ENCODE measurements at places on chromosomes 7 and 10.

DNA sequence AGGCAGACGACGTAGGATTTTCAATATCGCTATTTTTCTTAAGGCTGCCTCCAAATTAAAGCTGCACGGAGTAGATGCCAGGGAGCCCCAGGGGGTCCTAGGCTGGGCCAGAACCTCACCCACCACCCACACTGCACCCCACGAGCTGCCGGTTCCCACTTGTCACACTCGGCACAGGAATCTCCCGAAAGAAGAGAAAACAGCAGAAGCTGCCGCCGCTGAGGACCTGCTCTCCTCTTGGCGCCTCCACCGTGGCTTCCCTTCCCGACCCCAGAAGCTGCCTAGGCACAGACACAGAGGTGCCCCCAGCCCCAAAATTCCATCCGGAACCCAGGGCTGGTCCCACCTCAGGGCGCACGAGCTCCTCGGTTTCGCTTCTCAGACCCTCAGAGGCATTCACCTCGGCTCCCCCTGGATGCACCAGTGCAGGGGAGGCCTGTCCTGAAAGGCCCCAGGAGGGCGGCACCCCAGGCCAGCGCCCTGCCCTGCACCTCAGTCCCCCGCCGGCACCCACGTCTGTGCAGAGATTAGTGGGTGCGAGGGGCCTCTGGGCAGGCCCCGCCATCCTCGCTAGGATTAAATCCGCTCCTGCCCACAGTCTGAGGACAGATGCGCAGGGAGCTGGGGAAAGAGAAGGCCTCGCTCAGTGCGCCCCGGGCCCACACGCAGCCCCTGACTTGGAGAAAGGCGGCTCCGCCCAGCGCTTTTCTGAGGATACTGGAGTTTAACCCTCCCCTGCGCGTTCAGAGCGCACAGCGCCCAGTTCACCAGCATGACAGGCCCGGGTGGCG, 99.2 kb downstream of the PTPRN2 start:
- DNase-seq: peak; percentile 71

- DNase-seq: no peak
Measured at GRCh38 chr10:5775685-5776084, 37.5 kb downstream of the GDI2 start.

DNA sequence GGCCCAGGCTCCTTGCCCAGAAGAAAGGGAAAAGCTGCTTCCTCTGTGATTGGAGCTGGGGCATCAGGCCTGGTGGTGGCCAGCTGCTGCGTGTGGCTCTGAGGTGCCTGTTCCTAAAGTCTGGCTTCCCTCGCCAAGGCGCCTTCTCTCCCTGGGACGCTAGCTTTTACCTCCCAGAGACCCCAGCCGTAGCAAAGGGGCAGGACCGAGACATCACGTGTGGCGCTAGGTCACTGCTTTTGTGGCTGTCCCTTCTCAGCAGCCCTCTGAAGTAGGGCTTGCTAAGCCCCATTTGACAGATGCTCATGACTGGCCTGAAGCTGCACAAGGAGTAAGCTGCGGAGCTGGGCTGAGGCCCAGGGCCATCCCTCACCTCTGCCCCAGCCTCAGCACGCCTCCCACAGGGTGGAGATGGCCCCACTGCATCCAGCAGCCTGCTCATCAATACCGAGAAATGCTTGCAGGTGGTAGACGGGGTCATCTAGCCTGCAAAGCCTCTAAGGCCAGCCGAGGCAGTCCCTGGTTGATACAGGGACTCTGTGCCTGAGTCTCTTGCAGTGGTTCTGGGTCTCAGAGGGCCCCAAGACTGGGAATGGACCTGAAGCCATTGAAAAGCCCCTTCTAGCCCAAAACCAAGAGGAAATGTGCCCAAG, 171.2 kb downstream of the LCOR start:
- DNase-seq: no peak

- DNase-seq: no peak
Measured at GRCh38 chr10:71848325-71849275, 2.5 kb downstream of the PSAP start.

GRCh38 chr10:114932945-114933344, 5.0 kb upstream of the TRUB1 start:
- DNase-seq: no peak

DNA sequence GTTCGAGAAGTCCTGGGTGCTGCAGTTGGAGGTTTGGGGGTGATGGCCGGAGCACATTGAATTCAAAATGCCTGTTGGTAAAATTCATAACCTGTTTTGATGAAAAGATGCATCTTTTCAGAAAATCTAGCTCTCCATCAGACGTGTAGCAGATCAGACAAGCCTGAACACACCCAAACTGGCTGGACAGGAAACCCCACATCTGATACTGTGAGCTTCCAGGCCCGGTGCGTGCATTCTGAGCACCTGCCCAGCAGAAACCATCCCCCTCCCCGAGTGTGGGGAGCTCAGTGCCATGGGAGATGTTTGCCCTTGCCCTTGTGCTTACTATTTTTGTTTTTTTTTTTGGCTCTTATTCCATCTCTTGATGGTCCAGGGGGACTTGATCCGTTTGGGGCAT, 417.1 kb downstream of the TCERG1L start:
- DNase-seq: no peak

GRCh38 chr7:75966190-75966961, 28.0 kb downstream of the TMEM120A start:
- no peak for DNase-seq

DNA sequence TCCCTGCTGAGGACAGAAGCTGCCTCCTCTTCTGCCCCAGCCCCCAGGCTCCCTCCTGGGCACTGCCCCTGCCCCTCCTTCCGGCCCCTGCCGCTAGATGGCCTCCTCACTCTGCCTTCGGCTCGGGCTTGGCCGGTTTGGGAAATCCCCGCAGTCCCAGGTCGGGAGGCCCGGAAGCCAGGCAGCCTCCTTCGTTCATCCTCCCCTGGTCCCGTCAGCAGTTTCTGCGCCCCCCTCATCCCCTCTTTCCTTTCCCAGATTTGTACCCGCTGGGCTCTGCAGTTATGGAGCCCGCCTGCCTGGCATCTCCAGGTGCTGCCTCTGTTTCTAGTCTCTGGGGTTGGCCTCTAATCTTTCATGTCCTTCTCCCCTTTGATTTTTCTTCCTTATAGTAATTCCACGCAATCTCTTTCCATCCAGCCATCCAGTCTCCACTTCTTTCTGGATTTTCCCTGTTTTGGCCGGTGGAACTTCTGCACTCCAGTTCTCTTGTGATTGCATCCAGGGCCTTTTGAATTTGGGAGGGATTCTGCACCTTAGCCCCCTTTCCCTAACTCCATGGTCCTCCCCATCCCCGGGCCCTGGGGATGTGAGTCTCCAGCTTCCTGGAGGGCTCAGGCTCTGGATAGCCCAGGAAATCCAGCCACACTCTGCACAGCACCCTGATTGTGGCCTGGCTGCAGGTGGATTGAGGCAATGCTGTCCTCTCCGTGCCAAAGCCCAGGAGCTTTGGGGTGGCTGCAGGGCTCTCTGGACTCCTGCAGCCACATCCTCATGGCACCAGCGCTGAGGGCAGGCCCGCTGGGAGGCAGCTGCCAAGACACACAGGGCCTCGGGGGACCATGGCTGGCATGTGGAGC, 3.3 kb upstream of the SHH start:
- DNase-seq: no peak

- no peak for DNase-seq
Measured at GRCh38 chr7:41501006-41501405, 201.9 kb downstream of the INHBA start.

DNA sequence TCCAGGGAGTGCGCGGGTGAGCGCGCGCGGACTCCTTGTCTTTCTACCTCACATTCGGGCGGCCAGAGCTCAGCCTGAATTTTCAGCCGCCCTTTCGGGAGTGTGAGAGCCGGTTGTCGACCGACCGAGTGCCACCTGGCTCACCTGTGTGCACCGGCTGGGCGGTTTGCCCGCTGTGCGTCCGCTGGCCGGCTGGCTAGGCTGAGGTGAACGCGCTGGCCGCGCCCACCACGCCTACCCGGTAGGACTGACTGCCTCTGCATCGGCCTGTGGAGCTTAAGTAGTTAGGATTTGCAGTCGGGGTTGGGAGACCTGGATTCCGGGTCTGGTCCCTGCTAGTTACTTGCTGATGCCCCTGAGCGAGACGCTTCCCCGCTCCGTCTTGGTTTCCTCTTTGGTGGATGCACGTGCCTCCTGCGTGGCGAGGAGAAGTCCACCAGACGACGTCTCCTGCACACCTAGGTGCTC, 553 bp downstream of the TSPAN15 start:
- no peak for DNase-seq

- no peak for DNase-seq
Measured at GRCh38 chr10:132458071-132458585, 61.1 kb downstream of the PWWP2B start.

GRCh38 chr7:1849351-1850041, 179.4 kb downstream of the ELFN1 start:
- no peak for DNase-seq

GRCh38 chr10:77391605-77392235, 245.9 kb downstream of the KCNMA1 start:
- no peak for DNase-seq

DNA sequence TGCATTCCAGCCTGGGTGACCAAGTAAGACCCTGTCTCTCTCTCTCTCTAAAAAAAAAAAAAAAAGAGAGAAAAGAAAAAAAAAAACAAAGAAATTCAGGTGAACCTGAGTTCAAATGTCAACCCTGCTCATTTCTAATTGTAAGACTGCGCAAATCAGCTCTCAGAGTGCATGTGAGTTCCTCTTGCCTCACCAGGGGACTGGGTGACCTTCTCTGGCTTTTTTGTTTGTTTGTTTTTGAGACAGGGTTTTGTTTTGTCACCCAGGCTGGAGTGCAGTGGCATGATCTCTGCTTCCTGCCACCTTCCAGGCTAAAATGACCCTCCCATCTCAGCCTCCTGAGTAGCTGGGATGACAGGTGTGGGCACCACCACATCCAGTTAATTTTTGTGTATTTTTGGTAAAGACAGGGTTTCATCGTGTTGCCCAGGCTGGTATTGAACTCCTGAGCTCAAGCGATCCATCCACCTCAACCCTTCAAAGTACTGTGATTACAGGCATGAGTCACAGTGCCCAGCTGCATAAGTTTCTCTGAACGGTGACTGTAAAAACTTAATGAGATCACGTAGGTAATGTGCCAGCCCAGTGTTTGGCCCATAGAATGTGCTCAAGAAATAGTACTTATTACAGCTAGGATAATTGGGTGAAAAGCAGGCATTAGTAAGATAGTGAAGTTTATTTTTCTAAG, 45.3 kb upstream of the BAMBI start:
- DNase-seq: no peak

GRCh38 chr7:73737491-73738219, 947 bp downstream of the ABHD11 start:
- no peak for DNase-seq

Data from D721Med (cell line).